ENCODE measurements at places on chromosomes 3 and 15.

DNA sequence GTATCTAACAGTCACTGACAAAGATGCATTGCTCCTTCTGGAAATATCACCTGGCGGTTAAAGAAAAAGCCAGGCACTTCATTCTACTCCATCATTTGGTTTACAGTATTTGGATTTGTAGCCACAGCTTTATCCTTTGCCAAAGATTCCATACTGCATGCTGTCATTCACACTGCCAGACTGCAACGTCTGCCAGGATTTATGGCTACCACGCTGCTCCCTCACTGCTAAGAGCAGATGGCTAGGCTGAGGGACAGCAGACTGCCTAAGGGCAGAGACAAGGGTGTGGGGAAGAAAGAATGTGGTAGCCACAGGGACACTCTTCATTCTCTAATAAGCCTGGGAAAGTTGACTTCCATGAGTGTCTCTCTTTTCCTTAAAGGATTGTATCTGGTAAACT is 1047.0 kb downstream of the TUSC7 start:
- no peak for DNase-seq

- DNase-seq = no peak
Observed at GRCh38 chr3:33428734-33429133, 11.5 kb downstream of the UBP1 start.

GRCh38 chr3:187167777-187168176 is 28.5 kb upstream of the RPL39L start:
- DNase-seq = no peak

GRCh38 chr15:59276225-59277178 is 69.9 kb downstream of the LDHAL6B start:
- DNase-seq = no peak

GRCh38 chr3:63673111-63673510 is 20.6 kb downstream of the SNTN start:
- DNase-seq = no peak

DNA sequence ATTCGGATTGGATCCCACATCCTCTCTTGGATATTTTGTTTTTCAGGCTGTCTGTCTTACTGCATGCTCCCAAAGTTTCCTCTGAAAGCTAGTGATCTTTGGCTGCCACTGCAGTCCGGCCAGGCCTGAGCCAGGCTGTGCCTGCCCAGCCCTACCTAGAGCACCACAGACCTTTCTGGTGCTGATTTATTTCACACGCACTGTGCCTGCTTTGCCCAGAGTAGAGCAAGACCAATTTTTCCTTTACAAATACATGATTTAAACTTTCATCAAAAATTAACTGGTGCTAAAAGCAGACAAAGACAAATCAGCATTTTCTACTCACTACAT is 28.0 kb upstream of the NDUFB4 start:
- no peak for DNase-seq

GRCh38 chr3:145716519-145716918 is 444.5 kb downstream of the PLOD2 start:
- no peak for DNase-seq

- DNase-seq = no peak
Observed at GRCh38 chr3:23811185-23811527, 5.4 kb downstream of the UBE2E1 start.
